ENCODE measurements at places on chromosomes 11 and 22.

GRCh38 chr11:25943777-25944661 lies 387.9 kb upstream of the ANO3 start:
- no peak for DNase-seq

- no peak for DNase-seq
Measured at GRCh38 chr11:69887841-69888427, 68.7 kb upstream of the FGF3 start.

DNA sequence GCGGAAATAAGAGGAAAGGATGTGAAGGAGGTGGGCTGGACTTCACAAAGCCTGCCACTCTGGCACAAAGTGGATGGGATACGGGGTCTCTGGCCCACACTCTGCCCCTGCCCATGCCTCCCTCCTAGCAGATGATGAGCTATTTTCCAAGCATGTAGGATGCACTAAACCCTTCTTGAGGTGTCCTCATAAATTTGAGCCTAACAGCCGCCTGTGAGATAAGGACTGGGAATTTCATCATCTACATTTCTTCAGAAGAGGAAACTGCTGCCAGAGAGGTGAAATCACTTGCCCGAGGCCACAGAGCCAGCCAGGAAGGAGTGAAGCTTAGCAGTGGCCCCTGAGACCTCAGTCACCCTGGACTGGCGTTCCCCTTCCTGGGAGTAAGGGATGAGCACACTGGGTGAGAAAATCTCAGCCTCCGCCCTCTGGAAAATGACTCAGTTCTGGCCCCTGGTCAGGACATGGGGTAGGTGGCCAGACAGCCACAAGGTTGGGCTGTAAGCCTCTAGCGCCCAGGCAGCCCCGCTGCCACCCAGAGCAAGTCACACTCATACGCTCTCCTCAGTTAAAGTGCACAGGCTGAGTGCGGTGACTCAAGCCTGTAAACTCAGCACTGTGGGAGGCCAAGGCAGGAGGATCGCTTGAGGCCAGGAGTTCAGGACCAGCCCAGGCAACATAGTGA lies 27.9 kb downstream of the MB start:
- no peak for DNase-seq

DNA sequence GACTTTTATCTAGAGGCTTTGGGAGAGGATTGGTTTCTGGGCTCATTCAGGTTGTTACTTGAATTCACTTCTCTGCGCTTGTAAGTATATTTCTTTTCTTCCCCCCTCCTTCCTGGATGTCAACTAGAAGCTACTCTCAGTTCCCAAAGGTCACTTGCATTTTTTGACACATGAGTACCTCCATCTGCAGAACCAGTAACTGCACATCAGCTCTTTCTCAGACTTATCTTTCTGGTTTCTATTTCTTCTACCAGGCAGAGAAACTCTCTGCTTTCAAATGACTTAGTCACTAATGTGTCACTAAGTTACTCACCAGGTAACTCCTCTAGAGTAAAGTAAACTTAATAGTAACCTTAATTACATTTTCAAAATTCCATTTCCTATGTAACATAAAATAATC lies 773.0 kb upstream of the LUZP2 start:
- no peak for DNase-seq

GRCh38 chr11:40125054-40125453 lies 1334.4 kb downstream of the LRRC4C start:
- DNase-seq: no peak

DNA sequence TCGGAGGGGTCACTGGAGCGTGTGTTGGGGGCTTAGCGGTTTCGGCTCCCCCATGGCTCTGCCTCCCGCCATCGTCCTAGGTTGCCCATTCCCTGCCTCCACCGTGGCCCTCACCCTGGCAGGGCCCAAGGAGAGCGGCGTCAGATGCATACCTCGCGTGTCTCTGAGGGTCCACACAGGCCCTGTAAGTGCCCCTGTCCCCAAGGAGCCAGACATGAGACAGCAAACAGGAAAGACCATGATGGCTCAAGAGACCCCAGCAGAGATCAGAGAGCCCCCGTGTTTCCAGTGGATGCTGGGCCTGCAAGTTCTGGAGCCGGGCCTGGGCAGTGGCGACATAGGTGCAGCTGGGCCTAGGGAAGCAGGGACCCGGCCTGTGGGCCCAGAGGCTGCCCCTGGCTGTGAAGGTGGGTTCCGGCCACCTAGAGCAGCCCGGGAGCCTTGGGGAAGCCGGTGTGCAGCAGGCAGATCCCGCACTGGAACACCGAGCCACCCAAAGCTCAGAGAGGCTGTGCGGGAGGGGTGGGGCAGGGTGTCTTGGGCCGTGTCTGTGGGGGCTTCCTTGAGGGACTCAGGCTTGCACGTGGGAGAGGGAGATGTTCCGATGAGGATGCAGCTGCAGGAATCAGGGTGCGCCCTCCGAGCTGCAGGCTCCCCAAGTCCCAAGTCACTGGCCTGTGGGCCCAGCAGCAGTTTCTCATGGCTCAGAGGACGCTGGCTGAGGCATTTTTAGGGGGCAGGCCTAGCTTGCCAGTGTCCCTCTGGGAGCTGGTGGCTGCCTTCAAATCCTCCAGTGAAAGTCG lies 126.4 kb downstream of the KCNQ1OT1 start:
- DNase-seq: no peak

- DNase-seq: no peak
Measured at GRCh38 chr22:49152939-49153770, 674.5 kb downstream of the BRD1 start.

- no peak for DNase-seq
Measured at GRCh38 chr11:106989078-106989455, 29.2 kb downstream of the GUCY1A2 start.

- no peak for DNase-seq
Measured at GRCh38 chr11:8503910-8504364, 90.1 kb downstream of the STK33 start.

GRCh38 chr11:78651136-78651775 lies 76.6 kb upstream of the NARS2 start:
- no peak for DNase-seq

GRCh38 chr11:60910281-60910687 lies 3.7 kb upstream of the TMEM109 start:
- no peak for DNase-seq

DNA sequence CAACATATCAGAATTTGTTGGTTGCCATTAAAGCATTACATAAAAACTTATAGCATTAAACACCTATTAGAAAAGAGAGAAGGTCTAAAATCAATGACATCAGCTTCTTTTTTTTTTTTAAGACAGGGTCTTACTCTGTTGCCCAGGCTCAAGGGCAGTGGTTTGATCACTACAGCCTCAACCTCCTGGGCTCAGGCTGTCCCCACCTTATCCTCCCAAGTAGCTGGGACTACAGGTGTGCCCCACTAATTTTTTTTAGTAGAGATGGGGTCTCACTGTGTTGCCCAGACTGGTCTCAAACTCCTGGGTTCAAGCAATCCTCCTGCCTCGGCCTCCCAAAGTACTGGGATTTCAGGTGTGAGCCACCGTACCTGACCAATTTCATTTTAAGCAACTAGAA lies 57.9 kb downstream of the ARHGEF12 start:
- no peak for DNase-seq

DNA sequence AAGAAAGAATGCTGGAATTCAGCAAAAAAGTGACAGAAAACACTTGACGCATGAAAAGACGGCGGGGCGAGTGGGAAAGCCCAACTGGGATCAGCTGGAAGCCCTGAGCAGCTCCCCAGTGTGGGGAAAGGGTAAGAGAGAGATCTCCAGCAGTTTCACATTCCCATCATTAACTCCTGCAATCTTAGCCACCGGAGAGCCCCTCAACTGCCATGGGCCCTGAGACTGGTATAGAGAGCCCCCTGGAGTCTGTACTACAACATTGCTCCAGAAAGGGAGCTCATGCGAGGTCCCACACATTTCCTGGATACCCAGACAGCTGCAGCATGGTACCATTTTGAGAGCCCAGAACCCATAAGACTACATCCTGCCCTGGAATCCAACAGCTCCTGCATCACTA lies 31.1 kb downstream of the MRGPRX4 start:
- no peak for DNase-seq

GRCh38 chr22:22462813-22463567 lies 45.6 kb downstream of the ZNF280B start:
- no peak for DNase-seq

GRCh38 chr11:115613986-115614632 lies 109.9 kb upstream of the CADM1 start:
- DNase-seq: no peak

DNA sequence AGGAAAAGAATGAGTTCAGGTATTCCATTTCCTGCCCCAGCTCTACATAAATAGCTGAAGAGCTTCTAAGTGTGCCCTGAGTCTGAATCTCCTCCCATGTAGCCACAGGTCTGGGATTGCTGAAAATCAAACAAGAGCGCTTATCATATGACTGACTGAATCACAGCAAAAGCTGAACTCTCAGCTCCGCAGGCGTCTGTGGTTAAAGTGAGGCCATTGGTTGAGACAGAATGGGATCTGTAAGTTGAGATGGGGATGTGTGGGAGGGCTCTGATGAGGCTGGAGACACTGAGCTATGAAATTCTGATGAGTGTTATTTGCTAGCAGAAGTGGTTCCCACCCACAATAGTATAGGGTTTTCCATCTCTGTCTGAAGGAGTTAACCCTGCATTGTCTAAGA lies 637.0 kb downstream of the OPCML start:
- no peak for DNase-seq

GRCh38 chr11:73225001-73225686 lies 7.1 kb downstream of the P2RY2 start:
- no peak for DNase-seq

Measured in NCI-H1436 treated with DMSO at 0.1 percent for 48 hours (cell line).